ENCODE measurements at places on chromosomes 2 and 18.

DNA sequence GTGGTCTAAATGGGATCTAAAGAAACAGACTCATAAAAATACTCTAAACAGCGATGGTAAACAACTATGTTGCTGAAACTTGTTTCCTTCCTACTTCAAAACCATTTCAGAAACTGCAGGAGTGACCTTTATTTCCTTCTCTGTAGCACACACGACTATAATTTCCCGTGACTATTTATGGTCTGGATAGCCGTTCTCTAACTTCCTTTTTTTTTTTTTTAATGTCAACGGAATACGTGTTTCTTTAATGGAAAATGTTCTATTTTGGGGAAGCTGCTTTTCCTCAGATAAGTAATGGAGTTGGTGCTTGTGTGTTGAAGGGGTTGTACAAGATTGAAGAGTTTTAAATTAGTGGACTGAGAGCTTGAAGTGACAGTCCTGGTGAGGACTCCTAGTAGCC is 224.1 kb downstream of the PHLPP1 start:
- DNase-seq, result no peak

GRCh38 chr2:95334916-95335641 is 37.9 kb downstream of the KCNIP3 start:
- DNase-seq, result no peak

GRCh38 chr2:73072129-73072395 is 550 bp upstream of the SFXN5 start:
- no peak for DNase-seq

GRCh38 chr2:18722101-18722500 is 132.7 kb upstream of the NT5C1B start:
- no peak for DNase-seq

GRCh38 chr2:9830685-9831410 is 12.4 kb upstream of the TAF1B start:
- DNase-seq, result no peak

DNA sequence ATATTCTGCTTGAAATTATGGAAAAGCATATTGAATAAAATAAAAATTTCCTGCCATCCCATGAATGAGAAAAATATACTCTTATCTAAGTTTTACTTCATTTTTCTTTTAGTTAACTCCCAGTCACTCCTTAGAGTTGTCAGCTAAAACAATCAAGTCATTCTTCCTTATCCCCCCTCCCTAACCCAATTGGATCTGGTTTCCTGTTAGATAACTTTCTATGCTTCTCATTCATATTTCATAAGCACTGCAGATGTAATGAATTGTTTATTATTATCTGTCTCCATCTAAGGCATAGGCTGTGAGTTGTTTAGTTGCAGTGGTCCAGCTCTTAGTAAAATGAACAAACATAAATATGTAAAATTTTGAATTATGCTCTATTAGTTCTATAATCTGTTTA is 244.0 kb upstream of the GCFC2 start:
- DNase-seq, result no peak

DNA sequence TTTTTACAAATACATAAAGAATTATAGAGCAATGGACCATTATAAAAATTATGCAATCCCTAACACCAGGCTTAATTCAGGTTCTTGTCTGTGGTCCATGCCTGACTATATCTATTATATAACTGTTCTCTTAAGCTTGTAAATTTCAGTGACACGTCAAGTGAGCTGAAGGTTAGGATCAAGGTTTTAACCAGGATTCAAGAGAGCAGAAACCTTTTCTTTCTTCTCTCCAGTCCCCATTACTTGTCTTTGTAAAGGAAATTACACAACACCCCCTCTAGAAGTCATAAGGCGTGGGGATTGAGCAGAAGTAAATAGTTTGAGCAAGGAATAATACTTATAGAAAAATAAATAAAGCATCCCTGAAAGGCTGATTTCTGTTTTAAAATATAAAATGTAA is 122.0 kb downstream of the ZNF521 start:
- no peak for DNase-seq

- no peak for DNase-seq
These were observed 563.1 kb upstream of the PIK3C3 start for GRCh38 chr18:41391616-41392595.

DNA sequence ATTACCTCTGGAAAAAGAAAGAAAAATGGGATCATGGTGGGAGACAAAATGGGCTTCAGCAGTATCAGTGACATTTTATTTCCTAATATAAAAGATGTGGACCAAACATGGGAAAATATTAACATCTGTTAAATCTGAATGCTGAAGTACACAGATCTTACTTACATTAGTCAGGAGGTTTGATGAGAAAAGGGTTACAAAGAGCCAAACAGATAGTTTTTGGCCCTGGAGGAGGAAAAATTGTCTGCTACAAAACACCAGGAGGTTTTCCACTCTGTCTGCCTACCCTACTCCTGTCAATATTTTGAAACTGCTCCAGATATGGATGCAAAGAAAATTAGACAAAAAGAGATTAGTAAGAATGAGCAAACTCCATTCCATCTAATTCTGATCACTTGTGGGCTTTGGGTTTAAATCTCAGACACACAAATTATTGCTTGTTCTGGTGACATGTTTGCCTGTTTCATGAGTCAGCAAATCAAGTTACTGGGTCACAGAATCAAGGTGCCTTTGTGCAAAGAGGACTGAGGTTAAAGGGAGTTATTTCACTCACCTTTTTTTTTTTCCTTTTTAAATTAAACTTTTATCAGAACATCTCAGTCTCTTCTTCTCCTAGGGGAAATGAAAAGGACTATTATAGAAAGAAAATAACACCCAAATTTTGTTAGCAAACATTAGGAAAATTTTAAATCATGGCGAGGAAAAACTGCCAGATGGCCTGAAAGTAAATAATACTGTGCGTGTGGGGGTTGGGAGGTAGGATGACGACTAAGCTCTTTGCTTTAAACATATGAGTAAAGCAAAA is 87.0 kb upstream of the SPATS2L start:
- DNase-seq, result no peak

- no peak for DNase-seq
These were observed 1.9 kb upstream of the SYT4 start for GRCh38 chr18:43279015-43279744.

GRCh38 chr2:59588286-59588685 is 965.2 kb downstream of the BCL11A start:
- no peak for DNase-seq

DNA sequence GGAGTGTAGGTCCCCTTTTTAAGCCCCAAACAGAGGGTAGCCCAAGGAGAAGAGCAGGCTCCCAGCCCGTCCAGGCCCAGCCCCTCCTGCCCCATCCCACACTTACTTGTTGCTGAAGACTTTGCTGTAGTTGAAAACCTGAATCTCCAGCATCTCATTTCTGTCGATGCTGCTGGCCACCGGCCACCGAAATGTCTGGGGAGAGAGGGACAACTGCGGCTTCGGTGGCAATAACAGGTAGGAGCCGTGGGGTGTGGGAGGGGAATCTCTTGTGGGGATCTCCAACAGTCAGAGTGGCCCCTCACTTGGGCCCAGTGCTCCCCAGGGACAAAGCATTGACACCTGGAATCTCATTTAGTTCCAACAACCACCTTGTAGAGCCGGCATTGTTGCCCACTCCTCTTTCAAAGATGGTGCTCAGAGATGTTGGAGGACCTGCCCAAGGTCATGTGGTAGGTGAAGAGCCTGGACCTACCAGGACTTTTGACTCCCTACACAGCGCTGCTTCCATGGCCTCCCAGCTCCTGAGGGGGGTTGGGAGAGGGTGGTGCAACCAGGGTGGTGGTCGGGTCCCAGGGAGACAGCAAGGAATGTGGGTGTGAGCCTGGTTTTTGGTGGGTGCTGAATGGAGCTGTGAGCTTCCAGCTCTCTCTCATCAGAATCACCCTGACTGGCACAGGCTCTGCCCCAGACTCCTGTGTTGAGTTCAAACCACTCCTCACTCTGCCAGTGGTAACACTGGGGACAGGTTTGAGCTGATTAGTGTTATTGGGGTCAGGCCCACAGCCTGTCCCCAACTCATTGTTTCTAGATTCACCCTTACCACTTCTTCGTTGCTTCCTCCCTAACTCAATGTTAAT is 50.0 kb upstream of the OTOF start:
- no peak for DNase-seq

DNA sequence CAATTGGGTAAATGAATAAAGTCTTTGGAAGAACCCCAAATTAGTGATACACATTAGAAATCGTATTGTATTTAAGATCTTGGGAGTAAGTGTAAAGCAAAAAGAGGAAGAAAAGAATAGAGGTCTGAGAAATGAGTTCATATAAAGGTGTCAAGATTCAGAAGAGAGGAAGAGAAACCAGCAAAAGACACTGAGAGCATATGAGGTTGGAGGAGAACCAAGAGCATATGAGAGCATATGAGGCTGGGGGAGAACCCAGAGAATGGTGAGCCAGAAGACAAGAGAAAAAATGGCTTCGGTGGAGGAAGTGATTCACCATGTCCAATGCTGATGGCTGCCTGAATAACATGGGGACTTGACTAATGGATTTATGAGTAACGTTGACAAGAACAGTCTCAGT is 620.1 kb upstream of the GCFC2 start:
- DNase-seq, result no peak

GRCh38 chr18:74420926-74421325 is 36.2 kb downstream of the DIPK1C start:
- no peak for DNase-seq

DNA sequence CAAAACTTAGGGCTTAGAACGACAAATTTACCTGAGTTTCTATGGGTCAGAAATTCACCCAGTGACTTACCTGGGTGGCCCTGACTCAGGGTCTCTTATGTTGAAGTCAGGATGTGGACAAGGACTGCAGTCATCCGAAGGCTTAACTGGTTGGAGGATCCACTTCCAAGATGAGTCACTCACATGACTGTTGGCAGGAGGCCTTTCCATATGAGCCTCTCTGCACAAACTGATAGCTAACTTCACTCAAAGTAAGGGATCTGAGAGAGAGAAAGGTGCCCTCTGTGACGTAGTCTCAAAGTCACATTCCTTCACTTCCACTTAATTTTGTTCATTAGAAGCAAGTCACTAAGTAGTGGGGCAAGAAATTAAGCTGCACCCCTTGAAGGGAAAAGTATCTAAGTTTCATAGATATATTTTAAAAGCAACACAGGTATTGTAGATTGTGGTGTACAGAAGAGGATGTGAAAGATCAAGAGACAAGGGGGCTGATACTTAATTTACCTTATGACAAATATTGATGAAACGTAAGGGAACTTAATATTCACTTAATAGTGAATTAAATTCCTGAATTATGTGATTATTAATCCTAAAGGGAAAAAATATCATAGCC is 48.4 kb downstream of the TANK start:
- no peak for DNase-seq

DNA sequence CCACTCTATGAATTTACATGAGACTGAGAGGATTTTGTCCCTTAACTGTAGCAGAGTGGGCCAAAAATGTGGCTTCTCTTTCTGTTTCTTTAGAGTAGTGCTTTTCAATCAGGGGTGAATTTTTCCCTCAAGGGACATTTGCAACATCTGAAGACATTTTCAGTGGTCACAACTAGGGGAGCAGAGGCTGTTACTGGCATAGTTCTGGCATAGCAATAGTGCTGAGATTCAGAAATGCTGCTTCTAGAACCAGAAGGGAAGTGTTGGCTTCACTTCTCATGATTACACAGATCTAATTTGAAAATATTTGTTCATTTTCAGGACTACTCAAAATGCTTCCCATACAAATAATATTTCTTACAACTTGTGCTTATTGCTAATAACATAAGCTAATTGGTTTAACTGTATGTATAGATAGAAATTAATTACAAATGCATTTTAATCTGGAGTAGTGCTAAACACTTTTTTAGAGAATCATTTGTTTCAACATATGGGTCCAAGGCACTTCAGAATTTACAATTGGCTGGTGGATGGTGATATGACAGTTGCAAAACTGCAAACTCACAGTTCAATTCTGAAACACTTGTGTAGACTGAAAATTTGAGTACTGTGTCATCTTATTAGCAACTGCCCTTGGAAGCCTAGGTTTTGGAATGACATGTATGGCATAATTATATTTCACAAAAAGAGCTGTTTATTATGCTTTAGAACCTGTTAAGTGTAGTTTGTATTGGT is 526.7 kb downstream of the THSD7B start:
- DNase-seq, result no peak

- DNase-seq, result peak; percentile 36
These were observed 166.8 kb upstream of the ID2 start for GRCh38 chr2:8514796-8515758.

DNA sequence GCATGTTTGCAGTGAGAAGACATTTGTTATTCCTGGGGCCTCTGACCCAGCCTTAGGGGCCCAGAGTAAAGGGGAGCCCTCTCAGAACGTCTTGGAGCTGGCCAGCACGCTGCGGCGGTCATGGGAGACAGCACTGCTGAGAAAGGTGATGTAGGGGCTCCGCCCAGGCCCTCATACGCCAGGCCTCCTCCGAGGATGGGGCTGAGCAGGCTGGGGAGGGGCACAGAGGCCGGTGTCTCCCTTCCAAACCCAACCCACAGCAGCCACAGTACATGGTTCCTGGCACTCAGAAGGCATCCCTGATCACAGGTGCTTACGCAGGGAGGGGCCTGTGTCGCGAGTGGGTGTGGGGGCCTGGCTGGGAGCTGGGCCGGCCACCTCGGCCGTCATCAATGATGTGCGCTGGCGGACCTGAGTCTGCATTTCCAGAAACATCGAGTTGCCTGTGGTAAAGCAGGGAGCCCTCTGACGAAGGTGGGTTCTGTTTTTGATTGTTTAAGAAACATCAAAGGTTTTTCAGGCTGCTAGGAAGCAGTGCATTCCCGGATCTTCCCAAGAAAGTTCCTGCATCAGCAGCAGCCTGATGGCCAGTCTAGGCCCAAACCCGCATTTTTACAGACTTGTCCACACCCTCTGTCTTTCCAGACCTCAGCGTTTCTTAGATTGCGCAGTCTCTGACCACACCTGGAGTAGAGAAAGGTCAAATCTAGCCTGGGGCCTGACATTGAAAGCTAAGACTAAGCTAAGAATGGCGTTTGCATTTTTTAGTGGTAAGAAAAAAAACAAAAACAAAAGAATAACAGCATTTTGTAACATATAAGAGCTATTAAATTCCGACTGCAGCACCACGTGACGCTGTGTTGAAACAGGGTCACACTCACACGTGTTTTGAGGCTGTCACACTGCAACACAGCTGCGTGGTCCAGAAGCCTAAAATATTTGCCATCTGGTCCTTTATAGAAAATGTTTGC is 51.2 kb upstream of the PXDN start:
- DNase-seq, result no peak
